ENCODE measurements at places on chromosomes 6 and 20.
A peak's percentile ranks its signal among the peaks of the same experiment; 100 is the strongest.

GRCh38 chr6:100447081-100447899 lies 17.4 kb downstream of the SIM1 start:
- DNase-seq, result no peak

DNA sequence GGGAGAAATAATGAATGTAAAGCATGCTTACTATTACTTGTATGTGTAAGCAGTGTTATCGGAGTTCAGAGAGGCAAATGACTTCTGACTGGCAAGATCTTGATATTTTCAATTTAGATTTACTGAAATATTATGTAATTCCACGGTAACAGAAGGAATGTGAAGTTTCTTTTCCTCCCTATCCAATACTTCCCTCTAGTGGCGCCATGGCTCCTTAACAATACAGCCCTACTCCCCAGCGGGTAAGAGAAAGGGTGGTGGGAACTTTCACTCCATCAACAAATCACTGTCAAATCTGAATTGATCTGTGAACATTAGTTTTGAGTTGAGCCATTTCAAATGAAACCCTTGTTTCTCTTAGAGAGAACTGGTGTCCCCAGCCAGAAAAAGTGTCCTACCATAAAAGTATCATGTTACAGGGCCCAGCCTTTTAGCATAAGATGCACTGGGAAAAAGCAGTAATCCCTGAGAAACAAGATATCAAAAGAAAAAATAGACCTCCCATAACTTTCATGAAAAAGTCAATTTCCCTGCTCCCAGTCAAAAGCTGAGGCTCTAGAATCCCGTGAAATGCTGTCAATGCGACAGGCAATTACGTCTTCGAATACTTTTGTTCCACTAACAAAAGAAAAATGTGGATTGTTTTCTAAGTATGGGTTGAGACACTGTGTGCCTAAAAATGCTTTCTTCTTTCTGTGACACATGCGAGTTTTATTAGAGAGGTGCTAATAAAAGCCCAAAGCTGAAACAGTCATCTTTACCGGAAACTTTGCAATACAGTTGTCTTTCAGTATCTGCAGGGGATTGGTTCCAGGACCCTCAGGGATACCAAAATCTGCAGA lies 12.9 kb downstream of the COX7A2 start:
- DNase-seq, result no peak

DNA sequence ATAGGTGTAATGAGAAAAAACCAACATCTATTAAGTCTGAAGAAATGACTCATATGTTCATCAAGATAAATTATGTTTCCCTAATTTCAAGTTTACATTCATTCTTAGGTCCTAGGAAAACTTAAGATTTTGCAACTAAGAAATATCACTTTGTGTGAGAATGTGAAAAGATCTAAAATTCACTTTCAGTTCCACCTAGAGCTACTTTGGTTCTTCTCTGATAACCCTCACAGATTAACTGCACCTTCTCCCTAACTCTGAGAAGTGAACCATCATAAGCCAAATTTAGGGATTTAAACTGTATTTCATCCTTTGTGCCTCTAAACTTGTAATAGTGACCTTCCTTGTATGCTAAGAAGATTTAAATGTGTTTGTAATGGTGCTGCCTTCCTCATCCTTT lies 213.0 kb downstream of the FRK start:
- DNase-seq, result no peak

DNA sequence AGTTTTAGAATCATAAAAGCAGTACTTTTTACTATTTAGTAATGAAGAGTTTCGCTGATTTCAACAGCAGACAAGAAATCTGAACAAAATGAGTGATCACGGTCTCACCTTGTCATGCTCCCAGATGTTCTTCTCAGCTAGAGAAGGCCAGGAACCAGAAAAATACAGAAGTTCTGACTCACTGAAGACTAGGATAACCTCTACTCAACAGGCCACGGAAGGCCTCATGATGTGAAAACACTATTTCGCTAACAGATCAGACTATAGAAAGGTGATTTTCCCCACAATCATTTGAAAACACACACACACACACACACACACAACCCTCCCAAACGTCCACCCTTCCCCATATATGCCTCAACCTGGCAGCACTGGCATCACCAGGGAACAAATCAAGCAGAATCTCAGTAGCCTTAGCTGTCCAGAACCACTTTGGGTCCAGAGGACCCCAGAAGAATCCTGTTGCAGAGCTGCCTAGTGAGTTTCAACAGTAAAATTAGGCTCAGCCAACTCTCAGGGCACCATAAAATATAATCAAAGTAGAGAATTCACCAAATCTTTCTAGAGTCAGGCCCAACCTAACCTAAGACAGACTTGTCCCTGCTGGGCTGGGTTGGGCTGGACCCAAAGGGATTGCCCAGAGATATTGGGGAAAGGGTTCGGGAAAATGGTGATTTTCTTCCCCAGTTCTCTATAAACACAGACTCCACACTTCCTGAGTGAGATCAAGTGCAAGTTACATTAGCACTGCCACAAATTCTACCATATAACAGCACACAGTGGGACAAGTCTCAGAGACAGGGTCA lies 7.9 kb downstream of the EXOC2 start:
- DNase-seq, result no peak

- no peak for DNase-seq
Observed at GRCh38 chr6:111734068-111735061, 128.7 kb upstream of the TRAF3IP2 start.

- DNase-seq, result no peak
Observed at GRCh38 chr6:167211295-167211648, 53.5 kb upstream of the GPR31 start.

- DNase-seq, result no peak
Observed at GRCh38 chr6:441126-441920, 49.8 kb downstream of the IRF4 start.

DNA sequence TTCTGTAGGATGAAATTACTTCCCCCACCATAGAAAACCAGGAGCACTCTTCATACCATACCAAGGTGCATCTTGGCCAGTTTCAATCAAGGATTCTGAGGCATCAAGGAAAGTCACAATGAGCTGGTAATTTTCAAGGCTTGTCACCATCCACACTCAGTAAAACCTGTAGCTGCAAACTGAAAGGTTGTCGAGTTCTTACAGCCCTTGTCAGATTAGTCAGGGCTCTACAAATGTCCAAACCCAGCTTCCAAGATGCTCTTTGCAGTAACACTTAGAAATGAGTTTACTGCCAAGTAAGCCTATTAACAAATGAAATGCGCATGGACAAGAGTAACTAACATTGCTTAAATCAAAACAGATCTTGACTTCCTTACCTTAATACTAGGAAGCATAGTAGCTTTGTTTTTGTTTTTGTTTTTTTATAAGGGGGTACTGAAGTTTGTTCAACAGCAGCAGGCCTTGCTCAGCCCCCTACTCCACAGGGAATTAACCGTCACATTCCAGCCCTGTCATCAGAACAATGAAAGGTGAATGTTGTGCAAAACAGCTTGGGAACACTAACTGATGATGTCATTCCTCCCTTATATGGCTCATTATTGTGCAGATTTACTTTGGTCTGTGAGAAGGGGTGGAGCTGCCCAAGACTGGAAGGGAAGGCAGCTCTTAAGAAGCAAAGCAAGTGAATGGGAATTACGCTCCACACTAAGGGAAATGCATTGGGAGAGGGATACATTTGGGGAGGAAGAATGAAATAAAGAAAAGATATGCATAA lies 49.9 kb upstream of the TMEM30A start:
- no peak for DNase-seq

- no peak for DNase-seq
Observed at GRCh38 chr6:36751091-36751490, 53.5 kb downstream of the RAB44 start.

DNA sequence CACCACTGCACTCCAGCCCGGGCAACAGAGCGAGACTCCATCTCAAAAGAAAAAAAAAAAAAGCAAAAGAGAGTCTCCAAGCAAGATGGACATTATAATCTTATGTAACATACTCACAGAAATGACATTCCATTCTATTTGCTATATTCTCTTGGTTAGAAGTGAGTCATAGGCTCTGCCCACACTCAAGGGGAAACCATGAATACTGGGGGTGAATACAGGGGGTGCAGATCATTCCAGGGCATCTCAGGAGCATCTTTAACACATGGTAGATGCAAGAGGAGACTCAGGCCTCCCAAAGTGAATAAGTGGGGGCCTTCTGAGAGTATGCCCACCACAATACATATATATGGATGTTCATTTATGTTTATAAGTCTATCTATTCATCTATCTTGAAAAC lies 18.3 kb upstream of the RANBP9 start:
- DNase-seq, result no peak

DNA sequence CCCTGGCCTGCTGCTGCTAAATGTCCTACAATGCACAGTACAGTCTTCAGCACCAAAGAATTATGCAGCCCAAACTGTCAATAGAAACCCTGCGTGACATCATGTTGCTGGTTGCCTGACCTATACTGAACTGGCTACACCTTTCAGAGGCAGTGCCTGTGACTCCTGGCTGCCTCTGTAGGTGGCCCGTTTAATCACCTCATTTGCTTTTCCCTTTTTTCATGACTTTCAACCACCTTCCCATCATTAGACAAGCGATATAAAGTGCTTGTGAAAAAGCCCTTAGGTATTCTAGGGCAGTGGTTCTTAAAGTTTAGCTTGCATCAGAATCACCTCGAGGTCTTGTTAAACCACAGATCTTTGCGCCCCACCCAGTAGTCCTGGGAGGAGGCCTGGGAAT lies 33.0 kb upstream of the RIPOR2 start:
- no peak for DNase-seq

DNA sequence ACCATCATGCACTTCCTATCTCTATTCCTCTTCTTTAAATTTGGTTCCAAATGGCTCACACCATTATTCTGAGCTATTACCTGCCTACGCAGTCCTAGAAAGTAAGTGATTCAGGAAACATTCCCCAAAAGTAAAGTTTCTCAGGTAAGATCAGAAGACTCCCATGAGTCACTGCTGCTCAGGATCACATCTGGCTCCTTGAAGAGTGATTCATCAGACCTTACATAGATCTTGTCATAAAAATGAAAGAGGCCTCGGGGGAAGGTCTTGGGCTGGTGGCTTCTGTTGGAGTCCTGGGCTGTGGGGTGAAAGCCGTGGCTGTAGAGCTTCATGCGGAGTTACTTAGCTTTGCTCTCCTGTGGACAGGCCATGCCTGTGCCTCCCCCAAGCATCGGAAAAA lies 35.9 kb downstream of the PLG start:
- DNase-seq, result no peak

DNA sequence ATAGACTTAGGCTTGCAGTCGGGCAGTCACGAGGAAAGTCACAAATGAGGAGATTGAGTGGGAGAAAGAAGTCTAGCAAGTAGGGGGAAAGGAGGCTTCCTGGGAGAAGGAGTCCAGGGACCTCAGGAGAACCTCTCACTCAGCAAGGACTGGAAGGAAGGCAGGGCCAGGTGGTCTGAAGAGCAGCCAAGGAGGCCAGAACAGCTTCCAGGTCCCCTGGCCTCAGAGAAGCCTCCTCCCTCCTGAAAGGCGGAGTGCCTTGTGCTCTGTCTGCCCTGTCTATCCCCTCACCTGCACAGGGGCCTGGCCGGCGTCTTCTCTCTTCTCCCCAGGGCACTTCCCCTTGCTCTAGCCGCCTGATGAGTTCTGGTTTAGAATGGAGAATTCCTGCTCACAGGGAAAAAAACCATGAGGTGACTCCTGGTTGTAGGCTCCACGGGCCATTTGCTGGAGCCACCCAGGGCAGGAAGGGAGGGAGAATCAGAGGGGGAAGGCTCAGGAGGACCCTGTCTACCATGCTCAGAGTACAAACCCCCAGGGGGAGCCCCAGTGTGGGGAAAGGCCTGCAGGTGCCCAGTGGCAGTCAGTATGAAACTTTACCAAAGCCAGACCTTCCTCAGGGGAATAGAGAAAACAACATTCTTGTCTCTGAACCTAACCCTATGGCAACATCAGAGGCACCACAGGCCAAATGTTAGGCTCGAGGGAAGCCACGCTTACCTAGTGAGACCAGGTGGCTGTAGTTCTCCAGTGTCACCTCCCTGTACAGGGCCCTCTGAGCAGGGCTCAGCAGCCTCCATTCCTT lies 11.2 kb downstream of the ZNF337 start:
- DNase-seq, result peak; percentile 54

DNA sequence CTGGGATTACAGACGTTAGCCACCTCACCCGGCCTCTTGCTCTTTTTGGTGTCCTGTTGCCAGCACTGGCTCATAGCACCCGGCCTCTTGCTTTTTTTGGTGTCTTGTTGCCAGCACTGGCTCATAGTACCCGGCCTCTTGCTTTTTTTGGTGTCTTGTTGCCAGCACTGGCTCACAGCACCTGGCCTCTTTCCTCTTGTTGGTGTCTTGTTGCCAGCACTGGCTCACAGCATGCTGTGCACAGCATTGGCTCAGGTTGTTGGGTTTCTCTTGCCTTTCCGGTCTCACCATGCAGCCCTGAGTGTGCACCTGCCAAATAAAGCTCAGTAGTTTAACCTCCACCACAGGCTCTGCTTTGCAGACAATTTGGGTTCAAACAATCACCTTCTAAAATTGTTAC lies 208.2 kb downstream of the THBS2 start:
- no peak for DNase-seq

- DNase-seq, result no peak
Observed at GRCh38 chr20:37562695-37563480, 35.2 kb upstream of the BLCAP start.
